ENCODE measurements at places on chromosomes 4 and X.

- no peak for DNase-seq
These were observed 579 bp downstream of the IL3RA start for GRCh38 chrX:1336948-1337779.

GRCh38 chr4:112251019-112251643 lies 19.5 kb downstream of the AP1AR start:
- no peak for DNase-seq

DNA sequence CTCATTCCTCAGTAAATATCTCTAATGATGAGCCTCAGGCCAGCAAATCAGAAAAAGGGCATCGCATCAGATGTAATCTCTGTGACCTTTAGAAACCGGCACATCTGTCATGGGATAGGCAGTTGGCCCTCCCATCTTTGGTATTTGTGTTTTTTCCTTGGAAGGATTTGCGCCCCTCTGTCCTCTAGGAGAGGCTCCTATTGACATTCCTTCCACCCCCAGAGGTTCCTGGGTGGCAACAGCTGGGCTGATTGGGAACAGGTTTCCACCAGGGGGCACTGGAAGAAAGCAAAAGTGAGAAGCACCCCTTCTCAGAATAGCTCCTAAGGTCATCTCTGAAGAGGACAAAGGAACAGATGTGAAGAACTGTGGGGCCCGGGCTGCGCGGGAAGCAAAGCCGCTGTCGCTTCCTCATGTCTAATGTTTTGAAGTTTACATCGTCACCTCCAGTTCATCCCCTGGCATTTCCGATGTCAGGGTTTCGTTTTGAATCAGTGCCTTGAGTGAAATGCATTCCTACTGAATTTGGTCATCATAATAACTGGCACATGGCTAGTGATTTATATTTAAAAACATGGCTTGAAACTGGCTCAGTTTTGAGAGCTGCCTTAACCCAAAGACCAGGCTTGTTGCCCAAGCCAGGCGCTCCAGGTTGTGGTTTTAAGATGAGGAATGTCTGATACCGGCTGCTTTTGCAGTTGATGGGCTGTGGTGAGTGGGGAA lies 6.2 kb downstream of the TXK start:
- DNase-seq: peak; percentile 94

GRCh38 chr4:150974750-150975149 lies 40.3 kb downstream of the LRBA start:
- DNase-seq: no peak

DNA sequence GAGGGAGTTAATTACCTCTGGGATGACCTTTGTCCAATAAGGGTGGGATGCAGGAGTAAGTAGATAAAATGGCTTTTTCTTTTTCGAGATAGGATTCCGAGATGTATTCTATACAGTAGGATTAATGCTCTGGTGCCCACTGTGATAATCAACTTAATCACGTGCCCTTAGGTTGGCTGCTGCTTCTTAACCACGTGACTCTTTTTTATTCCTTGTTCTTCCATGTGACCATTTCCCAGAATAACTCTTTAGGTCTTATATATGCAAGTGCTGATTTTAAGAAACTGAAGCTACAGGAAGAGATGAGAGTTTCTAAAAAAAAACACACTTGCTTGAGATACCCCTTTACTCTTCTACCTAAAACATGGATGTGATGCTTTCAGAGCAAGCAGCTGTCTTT lies 1628.9 kb downstream of the PCDH7 start:
- no peak for DNase-seq

- peak; percentile 94 for DNase-seq
These were observed 34.5 kb upstream of the FAM9C start for GRCh38 chrX:13078739-13079444.

GRCh38 chr4:159104694-159105414 lies 2.0 kb downstream of the RAPGEF2 start:
- peak; percentile 58 for DNase-seq

GRCh38 chrX:15142084-15142715 lies 127.7 kb downstream of the ASB9 start:
- DNase-seq: no peak

DNA sequence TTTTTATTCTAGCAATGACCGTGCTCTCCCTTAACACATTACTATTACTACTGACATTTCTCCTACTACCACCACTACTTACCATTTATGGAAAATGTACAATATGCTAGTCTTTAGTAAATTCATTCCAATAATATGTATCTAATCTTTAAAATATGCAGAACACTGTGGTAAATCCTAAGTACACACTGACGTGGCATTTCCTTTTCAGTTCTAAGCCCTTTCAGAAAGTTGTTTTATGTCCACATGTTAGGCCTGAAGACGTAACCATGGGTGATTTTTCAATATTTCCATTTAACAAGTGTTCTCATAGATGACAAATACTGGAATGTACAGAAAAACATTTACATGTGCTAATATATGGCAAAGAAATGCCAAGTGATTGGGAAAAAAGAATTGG lies 268.6 kb upstream of the SLIT2 start:
- peak; percentile 97 for DNase-seq

DNA sequence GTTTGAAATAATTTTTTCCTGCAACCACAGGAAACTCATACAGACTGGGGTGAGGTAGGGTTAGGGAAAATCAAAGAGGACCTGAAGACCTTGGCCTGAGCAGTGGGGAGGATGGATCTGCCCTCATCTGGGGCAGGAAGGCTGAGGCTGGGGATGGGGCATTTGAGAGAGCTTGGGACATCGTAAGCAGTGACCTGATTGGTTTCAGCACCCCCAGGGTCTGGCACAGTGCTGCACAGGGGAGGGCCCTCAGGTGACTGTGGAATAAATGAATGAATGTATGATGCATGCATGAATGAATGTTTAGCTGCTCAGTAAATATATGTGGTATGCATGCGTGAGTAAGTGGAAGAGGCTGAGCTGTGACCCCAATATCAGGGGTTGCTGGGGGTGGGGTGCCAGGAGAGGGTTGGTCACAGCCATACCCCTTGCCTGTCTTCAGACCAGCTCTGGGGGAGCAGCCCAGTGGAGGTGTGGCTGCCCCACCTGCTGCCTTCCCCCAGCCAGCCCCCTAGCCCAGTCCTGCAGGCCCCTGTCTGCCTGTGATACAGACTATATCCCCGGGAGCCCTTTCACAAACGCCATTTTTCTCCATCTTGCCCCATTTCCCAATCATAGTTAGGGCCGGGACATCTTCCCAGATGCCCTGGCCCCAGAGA lies 11.0 kb upstream of the TNIP2 start:
- no peak for DNase-seq

DNA sequence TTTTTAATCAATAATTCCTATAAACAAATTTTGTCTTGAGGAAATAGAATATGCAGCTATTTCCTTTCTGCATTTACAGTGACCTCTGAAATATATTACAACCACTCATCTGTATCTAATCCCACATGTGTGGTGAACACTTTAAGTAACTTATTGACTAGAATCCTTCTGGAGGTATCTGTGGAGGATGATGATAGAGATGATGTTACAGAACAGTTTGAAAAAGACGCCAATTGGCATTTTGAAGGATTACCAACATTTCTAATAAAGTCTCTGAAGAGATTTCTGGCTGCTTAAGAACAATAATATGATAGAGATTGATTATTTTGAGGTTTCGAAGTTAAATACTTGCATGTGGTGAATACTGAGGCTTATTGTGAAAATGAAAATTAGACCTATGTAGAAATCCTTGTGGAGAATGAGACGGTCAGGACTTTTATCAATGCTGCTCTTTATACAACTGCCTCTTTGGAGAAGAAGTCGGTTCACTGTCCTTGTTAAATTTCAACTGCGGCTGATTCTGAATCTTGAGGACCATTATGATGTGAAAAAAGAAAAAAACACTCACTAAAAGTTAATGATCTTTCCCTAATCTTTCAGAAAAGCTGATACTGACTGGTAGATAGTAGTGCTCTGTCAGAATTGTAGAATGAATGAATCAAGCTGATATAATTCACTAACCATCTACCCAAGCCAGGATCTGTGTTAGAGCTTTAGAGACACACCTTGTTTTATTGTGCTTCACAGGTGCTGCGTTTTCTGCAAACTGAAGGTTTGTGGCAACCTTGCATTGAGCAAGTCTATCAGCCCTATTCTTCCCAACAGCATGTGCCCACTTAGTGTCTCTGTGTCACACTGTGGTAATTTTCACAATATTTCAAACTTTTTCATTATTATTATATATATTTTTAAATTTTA lies 204.7 kb downstream of the SPRY1 start:
- DNase-seq: no peak

DNA sequence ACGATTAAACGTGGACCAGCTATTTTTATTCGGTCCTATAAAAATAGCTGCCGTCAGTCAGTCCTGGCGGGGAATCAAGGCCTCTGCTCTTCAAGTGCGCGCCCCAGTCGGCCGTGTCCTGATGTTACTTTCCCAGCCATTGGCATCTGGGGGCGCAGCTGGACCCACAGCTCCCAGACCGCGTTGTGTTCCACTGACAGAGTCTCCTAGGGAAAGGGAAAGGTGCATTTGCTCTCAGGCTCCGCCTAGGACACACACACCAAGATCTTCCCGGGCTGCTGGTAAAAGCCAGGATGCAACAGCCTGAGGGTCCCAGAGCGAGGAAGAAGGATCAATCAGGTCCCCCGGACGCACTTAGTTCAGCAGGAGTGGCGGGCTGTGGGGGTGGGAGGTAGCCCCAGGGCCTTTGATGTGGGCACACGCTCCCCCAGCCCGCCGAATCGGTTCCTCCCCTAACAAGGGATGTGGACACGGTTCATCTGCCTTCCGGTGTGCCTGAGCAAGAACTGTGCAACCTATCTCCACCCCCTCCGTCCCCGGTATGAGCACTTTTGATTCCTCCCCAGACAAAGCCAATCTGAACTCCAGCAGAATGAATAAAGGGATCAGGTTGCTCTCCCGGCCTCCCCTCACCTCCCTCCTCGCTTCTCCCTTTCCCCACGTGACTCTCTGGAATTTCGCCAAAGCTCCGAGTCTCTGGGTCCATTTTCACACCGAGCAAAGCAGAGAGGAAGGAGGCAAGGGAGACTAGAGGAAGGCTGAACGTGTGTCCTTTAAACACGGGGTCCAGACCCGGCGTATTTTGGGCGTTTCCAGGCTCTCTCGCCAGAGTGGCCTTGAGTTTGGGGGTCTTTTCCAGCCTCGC lies 626 bp upstream of the FRAS1 start:
- DNase-seq: peak; percentile 72

DNA sequence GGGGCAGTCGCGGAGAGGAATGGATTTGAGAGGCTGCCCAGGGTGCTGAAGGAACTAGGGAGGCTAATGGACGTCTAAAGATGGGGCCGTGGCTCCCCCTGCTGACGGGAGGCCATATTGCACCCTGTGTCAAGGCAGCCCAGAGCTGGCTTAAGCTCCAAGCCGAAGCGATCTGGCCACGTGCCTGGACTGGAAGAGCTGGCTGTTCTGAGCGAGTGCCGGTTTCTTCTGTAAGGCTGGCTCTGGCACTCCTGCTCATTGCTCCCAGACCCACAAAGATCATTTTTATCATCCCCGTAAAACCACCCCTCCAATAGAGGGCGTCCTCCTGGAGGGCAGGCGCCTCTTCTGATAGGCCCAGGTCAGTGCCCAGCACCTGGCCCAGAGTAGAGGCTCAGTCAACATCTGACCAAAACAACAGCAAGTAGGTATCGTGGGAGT lies 5.6 kb downstream of the PNCK start:
- peak; percentile 87 for DNase-seq
